Germinal center (tissue), 1 donor: ENCODE measurements at places on chromosomes 2 and 18.

- no peak for DNase-seq
Measured at GRCh38 chr2:220476877-220477276, 849.4 kb downstream of the SLC4A3 start.

DNA sequence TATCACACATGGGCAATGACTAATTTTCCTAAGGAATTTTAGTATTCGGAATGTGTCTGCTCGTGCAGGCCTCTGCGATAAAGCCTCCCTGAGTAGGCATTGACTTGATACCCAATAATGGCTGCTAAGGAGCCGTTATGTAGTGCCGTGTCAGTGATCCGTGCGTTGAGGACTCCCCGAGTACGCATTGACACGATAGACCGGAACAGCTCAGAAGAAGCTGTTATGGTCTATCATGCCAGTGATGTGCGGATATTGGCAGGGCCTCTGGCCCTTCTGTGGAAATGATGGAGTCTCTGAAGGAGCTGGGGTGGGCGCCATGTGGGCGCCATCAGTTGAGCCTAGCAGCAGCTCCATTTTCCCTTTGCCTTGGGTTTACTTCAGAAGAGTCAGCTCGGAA is 29.1 kb downstream of the ZEB2 start:
- peak; percentile 14 for DNase-seq

DNA sequence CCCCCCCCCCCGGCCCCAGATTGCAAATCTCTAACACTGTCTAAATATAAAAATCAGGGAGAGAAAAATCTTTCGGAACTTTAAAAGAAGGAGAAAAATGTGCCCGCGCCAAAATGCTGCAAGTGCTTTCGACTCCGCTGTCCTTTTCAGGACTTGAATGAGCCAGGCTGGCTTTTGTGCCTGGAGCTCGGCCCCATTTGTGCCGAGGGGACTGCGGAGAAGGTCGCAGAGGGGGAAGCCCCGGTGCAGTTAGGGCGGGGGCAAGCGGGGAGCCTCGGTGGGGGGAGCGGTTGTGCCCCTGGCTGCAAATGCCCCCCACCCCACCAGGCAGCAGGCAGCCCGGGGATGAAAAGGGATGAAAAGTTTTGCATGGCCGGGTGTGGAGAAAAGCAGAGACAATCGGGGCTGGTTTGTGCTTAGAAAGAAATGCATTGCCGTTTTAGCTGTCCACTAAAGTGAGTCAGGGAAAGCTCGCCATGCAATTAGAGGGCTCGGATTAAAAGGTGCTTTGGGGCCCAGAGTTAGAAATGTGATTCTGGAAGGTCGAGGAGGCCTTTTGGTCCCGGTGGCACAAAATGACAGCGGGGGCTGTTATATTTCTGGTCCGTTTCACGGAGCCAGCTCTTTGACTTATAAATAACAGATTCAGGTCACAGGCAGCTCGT is 1.6 kb downstream of the INHBB start:
- no peak for DNase-seq

DNA sequence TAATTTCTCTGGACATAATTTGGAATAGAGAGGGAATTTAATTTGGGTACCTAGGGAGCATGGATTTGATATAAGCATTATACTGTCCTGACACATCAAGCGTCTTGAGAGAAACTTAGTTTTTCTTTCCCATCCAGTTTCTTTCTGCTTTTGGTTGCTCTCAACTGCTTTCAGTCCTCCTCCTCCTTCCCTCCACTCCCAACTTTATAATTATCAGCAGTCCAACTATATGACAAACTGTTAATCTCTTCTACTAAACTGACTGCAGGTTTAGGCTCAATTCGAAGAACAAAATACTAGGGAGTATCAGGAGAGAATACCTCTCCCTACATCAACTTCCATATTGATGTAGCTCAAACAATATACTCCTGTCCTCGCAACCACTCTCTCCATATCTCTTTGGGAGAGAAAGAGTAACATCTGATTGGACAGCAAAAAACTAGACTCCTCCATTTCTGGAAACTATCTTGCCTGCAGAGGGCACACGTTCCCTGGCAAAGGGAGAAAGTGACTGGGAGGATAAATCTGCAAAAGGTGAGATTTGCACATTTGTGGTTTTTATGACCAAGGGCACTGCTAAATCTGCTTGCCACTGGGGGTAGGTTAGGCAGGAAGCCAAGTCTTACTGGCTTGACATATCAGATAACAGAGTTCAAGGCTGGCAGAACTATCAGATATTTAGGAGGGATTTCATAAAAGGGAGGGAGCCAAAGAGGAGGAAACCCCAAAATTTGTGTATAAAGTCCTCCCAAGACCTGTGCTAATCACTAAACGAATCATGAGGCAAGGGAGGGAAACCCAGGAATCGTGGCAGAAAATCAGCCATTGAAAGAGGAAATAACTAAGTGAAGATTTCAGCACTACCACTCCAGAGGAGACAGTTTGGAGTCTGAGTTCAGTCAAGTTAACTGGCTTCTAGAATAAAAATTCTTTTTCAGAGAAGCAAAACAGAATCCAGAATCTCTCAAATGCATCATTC is 40.0 kb downstream of the ICA1L start:
- DNase-seq = peak; percentile 13

DNA sequence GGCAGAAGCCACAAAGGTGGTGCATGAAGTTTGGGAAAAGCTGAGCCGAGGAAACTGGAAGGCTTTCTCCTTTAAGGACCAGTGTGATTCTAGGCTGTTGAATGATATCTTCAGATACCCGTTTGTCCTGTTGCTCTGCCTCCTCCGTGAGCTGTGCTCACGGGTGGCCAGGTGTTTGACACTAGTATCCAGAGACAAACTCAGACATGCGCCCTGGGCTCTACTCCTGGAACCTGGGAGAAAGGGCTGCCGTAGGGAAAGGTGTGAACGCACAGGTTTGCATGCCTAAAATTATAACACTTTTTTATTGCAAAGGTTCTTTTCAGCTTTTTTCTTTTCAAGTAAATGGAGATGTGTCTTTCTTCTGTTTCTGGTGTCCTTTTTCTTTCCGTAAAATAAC is 81.6 kb downstream of the AGAP1 start:
- DNase-seq = no peak

DNA sequence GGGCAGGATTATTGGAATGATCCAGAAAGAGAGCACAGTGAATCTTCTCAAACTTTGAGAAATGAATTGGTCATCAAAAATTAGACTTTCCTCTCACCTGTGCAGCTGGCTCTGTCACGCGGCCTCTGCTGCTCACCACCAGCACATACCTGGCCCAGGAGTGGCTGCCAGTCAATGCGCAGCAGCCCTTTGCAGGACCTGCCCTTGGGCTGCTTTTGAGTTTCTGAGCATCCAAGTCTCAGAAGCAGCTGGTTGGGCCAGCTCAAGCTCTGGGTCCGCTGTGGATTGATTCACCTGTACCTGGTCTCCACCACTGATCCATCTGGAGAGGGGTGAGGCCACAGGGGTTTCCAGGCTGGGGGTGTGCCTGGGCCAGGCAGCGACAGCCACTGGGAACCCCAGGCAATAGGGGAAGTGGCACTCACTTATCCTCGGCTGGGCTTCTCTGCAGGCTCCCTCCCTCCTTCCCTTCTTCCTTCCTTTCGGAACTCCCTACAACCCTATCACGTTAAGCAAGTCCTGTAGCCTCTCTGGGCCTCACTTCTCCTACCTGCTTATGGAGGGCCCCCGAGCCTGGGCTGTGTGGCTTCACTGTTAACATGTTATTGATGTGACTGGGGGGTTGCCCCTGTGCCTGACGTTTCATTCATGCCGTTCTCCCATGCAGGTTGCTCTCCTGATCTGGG is 48.1 kb downstream of the SH3BP4 start:
- no peak for DNase-seq
